Eye (tissue), 1 donor: ENCODE measurements at places on chromosomes 12 and 14.
A peak's percentile ranks its signal among the peaks of the same experiment; 100 is the strongest.

GRCh38 chr12:39605501-39605900 is 14.1 kb downstream of the ABCD2 start:
- no peak for DNase-seq

- DNase-seq, result no peak
Observed at GRCh38 chr14:95863295-95863694, 13.3 kb upstream of the TUNAR start.

DNA sequence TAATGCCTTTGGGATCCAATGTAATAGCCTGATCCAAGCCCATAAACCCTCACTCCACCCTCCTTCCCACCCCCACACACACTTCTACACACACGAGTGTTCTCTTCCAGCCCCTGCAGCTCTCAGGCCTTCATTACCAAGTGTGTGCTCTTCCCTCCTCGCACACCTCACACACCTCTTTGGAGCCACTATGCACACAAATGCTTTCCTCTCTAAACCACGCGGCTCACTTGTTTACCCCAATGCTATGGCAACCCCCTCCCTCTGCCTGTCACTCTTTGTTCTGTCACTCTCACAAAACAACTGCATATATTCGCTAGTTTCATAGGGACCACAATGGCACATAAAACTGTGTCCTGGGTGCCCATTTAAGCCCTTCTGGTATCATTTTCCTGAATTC is 35.1 kb downstream of the PPP2R5E start:
- DNase-seq, result peak; percentile 47

DNA sequence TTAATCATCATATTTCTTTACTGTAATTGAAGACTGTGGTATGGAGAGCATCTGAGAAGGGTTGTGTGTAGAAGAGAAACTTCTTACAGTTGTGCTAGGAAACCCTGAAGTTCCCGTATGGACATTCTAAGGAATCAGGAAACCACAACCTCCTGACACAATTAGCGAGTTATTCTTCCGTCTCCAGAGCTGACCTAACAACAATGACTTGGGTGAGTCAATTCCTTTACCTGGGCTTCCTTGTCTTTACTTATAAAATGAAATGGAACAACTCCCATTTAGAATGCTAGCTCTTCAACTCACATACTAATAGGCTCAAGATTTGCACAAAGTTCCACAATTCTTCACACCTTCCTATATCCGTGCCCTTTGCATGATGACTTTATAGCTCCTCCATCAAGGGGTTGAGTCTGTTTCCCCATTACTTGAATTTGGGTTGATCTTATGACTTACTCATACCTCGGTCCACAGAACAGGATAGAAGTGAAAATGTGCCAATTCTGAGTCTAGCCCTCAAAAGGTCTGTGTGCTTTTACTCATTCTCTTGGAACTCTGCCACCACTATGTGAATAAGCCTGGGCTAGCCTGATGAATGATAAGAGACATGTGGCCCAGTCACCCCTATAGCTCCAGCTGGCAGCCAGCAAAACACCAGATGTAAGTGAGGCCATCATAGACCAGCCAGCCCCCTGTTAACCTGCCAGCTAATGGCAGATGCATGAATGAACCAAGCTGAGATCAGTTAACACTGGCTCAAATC is 459.4 kb downstream of the ETNK1 start:
- no peak for DNase-seq

GRCh38 chr12:112304436-112304835 is 77.8 kb downstream of the HECTD4 start:
- DNase-seq, result no peak

- DNase-seq, result no peak
Observed at GRCh38 chr12:93846936-93847516, 169.9 kb downstream of the CRADD start.

- no peak for DNase-seq
Observed at GRCh38 chr12:27560126-27560525, 36.1 kb downstream of the PPFIBP1 start.

DNA sequence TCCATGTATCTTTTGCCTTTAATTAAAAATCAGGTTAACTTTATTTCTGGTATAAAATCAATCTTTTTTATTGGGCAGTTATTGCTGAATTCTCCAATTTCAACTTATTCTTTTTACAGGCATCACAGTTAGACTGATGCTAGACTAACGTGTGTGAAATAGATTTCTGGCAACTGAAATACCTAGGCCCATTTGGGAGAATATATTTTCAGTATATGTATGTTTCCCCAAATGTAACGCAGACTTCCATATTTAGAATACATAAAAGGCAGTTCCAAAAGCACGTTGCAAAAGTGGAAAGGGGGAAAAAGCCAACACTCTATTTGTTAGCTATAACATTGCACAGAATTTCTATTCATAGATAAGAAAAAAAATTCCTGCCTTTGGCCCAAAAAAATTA is 297.0 kb downstream of the ATP23 start:
- DNase-seq, result no peak

- DNase-seq, result peak; percentile 41
Observed at GRCh38 chr12:118164798-118165486, 29.0 kb downstream of the PEBP1 start.

DNA sequence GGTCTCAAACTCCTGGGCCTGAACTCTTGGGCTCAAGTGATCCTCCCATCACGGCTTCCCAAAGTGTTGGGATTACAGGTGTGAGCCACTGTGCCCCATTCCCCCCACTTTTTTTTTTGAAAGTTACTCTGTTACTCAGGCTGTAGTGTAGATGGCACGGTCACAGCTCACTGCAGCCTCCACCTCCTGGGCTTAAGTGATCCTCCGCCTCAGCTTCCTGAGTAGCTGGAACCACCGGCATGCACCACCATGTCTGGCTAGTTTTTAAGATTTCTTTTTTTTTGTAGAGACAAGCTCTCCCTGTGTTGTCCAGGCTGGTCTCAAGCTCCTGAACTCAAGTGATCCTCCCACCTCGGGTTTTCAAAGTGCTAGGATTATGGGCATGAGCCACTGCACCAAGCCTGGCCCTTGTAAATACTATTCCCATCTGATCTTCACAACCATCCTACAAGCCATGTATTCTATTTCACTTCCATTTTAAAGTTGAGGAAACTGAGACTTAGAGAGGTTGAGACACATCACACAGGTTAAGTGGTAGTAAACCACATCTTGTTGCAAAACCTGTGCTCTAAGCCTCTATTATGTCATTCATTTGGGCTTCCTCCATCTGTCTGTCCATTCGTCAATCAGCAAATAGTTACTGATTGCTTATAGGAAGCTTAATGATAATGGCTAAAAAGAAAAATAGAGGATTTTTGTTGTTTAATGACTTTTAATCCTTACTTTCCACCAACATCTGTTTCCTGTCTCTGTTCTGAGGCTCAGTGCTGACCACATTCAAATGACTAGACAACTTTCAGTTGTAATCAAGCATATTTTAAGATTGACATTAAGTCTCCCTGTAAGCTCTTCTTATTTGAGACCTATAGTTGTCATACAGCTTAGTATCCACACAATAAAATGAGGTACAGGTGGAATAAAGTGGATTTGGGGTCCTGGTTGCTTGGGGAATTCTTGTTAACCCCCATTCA is 9.2 kb downstream of the ASCL4 start:
- no peak for DNase-seq

DNA sequence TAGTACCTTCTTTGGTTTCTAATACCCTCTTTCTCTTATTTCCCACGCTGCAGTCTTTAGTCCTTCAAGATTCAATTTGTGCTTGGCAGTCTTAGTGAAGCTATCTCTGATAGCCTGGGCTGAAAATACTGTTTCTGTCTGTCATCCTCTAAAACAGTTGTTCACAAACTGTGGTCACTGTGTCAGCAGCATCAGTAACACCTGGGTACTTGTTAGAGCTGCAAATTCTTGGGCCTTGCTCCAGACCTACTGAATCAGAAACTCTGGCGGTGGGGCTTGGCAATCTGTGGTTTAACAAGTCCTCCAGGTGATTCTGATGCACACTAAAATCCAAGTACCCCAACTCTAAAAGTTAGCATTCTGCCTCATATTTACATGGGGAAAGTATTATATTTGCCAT is 217.5 kb upstream of the SEL1L start:
- no peak for DNase-seq

DNA sequence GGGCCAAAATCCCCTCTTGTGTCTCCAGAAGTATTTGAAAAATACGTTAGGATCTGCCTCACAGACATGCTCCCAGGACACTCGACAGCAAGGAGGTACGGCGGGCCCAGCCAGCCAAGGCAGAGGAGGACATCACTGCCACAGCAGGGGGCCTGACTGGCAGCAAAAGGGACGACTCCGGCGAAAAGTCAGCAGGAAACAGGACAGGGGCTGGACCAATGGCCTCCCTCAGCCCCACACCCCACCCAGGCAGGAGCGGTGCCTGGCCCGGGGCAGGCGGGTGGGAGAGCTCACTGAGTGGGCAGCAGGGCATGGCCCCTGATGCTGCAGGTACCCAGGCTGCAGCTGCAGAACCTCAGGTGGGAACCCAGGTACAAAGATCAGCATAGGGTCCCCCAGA is 17.8 kb downstream of the BRF1 start:
- no peak for DNase-seq

DNA sequence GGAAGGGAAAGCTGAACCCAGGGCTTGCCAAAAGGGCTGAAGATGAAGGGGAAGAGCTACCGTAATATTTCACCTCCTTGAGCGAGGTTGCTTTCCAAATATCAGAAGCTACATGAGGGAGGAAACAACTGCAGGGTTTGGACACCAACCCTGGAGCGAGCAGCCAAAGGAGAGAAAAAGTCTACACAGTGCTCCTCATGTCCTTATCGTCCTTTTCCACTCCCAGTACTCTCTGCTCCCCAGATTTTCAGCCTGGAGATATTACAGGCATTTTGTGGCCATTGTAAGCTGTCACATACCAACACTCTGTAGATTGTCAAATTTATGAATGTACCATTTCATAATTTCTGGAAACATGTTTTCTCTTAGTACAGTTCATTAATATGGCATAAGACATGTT is 115.9 kb downstream of the GPHN start:
- DNase-seq, result no peak

DNA sequence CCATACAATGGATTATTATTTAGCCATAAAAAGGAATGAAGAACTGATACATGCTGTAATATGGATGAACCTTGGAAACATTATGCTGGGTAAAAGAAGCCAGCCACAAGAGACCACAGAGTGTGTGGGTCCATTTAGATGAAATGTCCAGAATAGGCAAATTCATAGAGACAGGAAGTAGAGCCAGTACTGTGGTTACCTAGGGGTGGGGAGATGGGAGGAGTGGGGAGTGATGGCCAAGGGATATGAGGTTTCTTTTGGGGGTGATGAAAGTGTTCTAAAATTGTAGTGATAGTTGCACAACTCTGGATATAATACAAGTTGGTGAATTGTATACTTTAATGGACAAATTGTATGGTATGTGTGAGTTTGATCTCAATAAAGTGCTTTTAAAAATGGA is 18.6 kb downstream of the JDP2 start:
- no peak for DNase-seq

- peak; percentile 70 for DNase-seq
Observed at GRCh38 chr12:10673659-10674384, at the start of gene STYK1. TSS of gene STYK1 (minus strand) at chr12:10674052. CDS start at chr12:10634618, 39,434 bp downstream.

DNA sequence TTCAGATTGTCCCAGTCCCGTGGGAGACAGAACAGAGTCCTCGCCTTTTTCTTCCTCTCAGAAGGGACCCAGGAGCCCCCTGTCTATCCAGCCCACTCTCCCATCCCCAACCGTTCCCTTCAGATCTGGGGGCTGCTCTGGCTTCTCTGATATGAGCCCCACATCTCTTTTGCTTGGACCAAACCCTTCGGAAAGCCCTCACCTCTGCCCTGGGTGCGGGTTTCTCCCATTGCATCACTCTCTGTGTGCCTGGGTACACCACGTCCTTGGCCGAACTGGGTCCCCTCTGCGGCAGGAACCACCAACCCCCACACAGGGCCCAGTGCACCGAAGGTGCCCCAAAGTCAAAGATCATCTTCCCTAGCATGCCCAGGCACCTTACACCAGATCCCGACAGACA is 87.8 kb downstream of the DICER1 start:
- DNase-seq, result no peak

DNA sequence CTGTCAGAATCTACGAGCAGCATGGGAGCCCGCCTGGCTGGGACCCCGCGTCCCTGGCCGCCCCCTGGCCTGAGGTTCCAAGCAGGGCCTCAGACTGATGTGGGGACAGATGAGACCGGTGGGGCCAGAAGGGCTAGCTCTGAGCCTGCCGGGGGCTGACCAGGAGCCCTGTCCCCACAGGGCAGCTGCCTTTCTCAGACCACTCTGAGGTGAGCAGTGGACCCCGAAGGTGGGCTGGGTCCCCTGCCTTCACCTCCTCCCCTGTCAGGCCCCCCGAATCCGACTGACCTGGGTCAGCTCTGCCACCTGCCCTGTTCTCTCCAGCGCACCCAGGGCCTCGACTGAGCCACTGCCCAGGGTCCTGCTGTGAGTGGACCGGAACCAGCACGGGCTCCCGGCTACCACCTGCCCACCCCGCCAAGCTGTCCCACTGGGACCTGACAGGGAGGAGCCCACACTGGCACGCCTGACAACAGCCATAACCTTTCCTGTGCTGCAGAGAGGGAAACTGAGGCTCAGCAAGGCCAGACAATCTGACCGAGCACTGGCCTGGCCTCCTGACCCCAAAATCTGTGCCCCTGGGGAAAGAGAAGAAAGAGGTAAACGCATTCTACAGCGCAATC is 29.7 kb upstream of the TMEM179 start:
- DNase-seq, result no peak

- peak; percentile 32 for DNase-seq
Observed at GRCh38 chr12:122825773-122826724, 9.2 kb upstream of the HIP1R start.
